ENCODE measurements at places on chromosomes 7 and 10.
A peak's percentile ranks its signal among the peaks of the same experiment; 100 is the strongest.

- DNase-seq = no peak
Observed at GRCh38 chr7:55794527-55794926, 68.0 kb downstream of the SEPTIN14 start.

DNA sequence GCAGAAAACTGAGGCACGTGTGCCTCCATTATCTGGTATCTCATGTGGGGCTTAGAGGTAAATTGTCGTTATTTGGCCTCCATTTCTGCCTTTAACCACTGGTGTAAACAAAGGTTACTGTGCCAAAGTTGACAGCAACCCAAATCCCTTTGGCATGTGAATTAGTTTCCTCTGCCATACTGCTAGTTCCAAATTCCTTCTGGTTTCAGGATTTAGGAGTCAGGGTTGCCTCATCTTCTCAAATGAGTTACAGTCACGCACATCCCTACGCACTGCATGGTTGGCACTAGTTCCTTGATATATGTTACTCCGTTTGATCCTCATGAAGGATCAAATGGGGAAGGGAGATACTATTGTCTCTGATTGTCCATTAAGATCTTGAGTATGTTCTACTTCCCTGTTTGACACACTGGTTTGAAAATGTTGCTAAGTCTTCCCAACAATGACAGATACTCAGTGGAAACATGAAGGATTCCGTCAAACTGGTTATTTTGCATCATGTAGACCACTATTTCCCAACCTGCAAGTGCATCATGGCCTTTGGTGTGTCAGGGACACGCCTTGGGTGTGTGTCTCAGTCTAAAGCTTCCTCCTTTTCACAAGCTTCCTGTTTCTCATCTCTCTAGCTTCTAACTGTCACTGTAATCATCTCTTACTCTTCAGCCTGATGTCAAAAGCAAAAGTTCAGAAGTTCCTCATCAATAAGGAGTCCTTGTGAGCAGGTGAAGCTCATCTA lies at the start of gene LIPN:
Gene LIPN, plus strand, starts transcription at position 655 of the 736 bp plus-strand sequence. CDS start 1,386 bp downstream, outside the sequence.
- no peak for DNase-seq

GRCh38 chr10:78828647-78829539 lies 239.9 kb upstream of the ZMIZ1 start:
- DNase-seq = no peak

DNA sequence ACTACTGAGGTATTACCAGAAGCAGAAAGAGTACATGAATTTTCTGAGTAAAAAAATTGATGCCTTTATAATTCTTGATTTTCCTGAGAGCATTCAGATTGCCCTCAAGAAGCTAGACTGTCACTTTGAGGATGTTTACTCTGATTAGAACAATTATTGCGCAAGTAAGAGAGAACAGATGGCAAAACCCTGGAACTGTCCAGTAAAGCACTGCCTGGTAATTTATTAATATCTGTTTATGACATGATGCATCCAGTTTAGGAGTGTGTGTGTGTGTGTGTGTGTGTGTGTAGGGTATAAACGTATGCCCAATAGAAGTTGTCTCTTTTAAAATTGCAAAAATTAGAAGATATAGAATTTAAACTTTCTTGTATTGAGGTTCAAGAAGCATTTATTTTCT lies 379.7 kb downstream of the PHTF2 start:
- DNase-seq = no peak

DNA sequence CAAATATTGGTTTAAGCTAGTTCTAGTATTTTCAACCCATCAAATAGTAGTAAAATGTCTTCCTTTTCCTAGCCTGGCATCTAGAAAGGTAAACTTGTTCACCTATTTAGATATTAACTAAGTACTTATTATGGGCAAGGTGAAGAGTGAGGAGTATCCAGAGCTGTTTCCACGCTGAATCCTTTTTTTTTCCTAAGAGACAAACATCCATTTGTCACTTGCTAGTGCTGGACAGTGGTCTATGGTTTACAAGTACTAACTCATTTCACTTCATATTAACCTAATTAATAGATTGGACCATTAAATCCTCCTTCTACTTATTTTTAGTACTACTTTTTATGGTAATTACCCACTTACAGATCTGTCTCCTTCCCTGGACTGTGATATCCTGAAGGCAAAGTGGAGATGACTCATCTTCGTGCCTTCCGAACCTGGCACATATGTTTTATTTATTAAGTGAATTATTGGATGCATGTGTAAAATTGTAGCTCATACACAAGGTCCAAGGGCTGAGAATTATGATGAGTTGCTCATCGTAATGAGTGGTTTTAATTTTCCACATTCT lies 159.6 kb upstream of the IGFBP3 start:
- DNase-seq = no peak

DNA sequence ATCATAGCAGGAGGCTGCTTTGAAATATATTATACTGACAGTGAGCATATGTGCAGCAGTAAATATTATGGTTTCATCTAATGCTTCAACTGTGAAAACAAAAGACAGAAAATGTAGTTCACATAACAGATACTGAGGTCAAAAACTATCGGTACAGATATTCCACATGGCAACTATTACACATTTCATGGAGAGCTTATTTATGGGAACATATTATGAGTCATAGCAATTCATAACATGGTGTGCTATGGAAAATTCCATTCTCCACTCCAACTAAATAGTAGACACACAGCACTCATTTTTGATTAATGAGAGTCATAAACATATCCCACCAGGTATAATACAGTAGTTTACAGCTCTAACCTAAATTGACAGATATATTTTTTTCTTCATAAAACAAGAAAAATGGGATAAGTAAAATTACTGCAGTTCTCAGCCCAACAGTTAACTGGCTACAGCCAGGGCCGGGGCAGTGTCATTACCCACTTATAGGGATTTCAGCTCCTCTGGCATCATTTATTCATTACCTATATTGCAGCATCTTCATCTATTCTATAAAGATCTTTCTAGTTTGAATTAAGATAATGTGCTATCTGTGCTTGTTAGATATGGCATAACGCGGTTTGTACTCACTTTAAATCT lies 475.6 kb upstream of the KLF6 start:
- DNase-seq = no peak

DNA sequence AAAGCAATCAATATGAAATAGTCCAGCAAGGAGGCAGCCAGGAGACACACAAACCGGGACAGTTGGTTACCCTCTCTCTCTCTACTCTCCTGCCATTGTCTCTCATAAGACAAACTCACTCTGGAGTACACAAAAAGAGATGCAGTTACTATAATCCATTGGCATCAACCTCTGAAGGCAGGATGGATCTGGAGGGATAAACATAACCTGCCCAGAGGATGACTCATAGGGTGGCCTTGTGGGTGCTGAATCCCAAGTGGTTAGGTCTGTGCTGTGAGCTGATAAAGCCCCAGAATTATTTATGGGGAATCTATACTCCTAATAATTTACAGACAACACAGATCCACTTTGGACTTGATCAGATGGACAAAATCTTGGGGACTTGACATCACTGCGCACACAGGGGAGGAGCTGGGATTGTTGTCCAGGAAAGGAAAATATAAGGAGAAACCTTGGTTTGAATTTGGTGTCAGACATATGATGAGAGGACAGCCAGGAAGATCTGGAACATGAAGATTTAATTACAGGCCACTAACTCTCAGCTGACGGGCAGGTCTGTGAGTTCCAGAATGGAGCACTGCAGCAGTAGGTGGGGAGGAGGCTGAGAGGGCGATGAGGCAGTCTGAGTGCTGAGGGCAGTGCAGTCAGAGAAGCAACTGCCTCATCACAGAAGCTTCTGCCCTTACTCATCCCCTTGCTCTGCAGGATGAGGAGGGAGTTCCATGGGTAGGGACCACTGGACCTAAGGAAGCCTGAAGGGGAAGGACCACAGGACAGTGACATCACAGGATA lies 113.9 kb upstream of the PRSS58 start:
- no peak for DNase-seq

- DNase-seq = peak; percentile 64
Observed at GRCh38 chr7:142496545-142496991, 238.7 kb upstream of the PRSS58 start.

GRCh38 chr10:11863353-11864109 lies 40.4 kb downstream of the PROSER2 start:
- DNase-seq = no peak

- no peak for DNase-seq
Observed at GRCh38 chr7:21317966-21318915, 109.6 kb upstream of the SP4 start.

DNA sequence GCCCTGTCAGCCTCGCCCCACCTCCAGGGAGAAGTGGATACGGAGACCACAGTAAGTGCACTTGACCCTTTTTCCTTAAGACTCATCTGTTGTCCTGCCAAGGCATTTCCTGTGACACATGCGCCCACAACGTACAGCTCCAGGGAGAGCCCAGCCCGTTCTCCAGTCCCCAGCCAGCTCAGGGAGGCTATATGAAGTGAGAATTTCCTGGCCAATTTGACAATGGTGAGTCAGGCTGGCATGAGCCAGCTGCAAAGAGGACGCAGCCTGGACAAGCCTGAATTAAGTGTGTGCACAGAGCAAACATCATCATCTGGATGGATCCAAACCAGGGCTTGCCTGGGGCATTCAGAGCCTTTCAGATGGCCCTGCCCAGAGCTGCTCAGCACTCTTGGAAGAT lies 244.8 kb downstream of the KCNMA1 start:
- peak; percentile 88 for DNase-seq

- no peak for DNase-seq
Observed at GRCh38 chr10:131546086-131546810, 234.7 kb upstream of the TCERG1L start.

DNA sequence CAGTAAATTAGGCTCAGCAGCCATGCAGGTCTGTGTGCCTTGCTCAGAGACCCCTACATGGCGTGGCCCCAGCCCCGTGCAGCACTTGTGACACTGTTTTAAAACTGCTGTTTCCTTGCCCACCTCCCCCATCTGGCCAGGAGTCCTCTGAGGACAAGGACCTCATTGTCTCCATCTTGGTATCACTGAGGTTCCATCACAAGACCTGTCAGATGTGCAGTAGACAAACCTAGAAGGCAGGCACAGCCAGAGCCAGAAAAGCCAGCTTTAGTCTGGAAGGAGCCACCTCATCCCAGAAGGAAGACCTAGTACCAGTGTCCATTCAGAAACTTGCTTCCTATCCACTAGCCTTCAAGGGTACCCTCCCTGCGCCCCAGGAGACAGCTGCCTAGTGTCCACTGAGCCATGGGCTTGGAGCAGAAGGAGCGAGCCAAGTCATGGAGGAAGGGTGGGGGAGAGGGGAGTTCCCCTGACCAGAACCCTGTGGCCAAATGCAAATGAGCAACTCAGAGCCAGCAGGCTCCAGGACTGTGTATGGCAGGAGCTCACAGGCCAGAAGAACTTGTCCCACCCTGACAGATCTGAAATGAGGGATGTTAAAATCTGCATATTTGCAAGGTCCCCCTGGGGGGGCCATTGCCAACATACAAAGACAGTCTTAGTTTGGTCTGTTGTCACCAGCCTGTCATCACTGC lies 176.1 kb downstream of the SH3PXD2A start:
- peak; percentile 47 for DNase-seq

GRCh38 chr7:12630513-12630819 lies 57.0 kb upstream of the ARL4A start:
- DNase-seq = no peak

- DNase-seq = no peak
Observed at GRCh38 chr7:156731651-156732050, 91.1 kb downstream of the RNF32 start.

DNA sequence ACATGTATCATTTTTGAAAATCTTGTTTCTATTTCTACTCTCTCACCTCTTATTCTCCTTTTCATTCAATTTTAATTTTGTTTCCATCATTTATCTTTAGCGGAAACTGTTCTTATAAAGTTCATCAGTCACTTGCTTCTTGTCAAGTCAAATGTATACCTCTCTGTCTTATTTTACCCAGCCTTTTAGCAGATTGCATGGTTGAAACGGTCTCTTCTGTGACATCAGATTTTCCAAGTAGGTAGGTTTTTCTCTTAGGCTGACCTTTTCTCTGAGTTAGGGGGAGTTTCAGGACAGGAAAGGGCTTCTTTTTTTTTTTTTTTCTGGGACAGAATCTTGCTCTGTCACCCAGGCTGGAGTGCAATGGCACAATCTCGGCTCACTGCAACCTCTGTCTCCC lies 195.5 kb downstream of the CDK14 start:
- DNase-seq = no peak

- no peak for DNase-seq
Observed at GRCh38 chr10:124601431-124602120, 140.0 kb downstream of the LHPP start.

DNA sequence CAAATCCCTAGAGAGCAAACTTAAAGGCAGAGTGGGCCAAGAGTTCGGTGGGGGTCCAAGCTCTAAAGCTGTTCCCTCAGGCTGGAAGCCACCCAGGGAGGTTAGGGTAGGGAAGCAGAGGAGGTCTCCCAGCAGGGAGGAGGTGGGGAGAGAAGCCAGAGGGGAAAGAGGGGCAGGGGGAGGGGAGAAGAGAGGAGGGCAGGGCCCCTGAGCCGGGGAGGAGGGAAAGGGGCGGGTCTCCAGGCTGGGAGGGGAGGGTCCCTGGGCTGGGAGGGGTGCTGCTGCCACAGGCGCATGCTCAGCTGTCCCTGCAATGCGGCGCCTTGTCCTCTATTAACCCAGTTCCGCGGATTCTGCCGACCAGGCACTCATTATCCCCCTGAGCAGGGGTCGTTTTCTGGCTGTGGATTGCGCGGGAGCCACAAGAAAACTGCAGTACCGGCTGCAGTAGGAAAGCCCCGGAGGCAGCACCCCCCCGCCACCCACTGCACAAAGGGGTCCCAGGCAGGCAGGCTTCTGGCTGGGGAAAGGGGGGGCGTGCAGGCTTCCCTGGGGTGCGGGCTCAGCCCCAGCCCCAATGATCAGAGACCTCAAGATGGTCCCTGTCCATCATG lies 49.3 kb downstream of the CAMK2B start:
- DNase-seq = peak; percentile 56

DNA sequence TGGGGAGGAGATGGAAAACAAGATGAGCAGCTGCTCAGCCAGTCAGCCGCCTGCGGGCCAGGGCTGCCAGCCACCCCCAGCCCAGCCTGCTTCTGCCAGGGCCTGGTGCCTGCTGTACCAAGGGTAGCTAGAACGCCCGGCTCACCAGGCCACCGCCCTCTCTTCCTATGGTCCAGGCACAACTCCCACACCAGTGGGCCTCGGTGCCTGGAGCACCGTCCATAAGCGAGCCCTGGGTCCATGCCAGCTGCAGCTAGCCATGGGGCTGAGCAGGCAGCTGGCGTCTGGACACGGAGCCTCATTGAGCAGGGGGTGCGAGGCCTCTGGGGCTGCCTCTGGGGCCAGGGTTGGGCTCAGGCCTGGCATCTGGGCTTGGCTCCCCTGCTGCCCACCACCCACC lies 8.5 kb upstream of the RABGEF1 start:
- no peak for DNase-seq

DNA sequence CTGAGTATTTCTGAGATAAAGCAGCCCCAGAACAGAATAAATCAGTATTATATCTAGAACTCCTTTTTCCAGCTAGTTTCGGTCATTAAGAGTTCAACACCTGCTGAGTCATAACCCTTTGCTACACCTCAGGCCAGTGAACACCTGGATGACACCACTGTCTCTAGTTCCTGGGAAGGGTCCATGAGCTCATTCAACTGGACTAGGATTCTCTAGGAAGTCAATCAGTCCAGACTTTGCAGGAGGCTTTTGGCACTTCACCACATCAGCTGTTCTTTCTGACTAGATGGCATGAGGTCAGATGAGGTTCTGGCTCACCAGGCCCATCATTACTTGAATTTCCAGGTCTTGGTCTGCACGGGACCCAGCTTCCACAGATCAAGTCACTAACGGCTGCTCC lies 11.7 kb downstream of the SLC39A12 start:
- DNase-seq = no peak

GRCh38 chr10:59880971-59881510 lies 25.3 kb downstream of the CCDC6 start:
- no peak for DNase-seq
